Stimulated activated CD8-positive, alpha-beta memory T cell treated with anti-CD3 and anti-CD28 coated beads, Interleukin-7, amount 100 ng/mL, for 1 hour (primary cell): ENCODE measurements at places on chromosomes 4 and X.

DNA sequence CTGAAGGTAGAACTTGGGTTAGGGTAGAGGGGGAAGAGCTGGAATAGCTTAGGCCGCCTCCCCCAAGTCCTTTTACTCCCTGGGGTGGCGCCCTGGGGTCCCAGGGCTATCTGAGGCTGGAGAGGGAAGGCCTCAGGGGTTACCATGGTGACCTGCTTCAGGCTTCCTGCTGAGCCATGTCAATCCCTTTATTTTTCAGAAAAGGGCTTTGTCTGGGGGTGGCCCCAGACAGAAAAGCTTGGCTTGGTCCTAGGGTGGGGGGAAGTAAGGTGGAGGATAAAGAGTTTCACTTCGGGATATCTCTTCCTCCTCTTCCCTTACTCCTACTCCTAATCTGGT is 6.3 kb downstream of the EFNB1 start:
- no peak for DNase-seq

DNA sequence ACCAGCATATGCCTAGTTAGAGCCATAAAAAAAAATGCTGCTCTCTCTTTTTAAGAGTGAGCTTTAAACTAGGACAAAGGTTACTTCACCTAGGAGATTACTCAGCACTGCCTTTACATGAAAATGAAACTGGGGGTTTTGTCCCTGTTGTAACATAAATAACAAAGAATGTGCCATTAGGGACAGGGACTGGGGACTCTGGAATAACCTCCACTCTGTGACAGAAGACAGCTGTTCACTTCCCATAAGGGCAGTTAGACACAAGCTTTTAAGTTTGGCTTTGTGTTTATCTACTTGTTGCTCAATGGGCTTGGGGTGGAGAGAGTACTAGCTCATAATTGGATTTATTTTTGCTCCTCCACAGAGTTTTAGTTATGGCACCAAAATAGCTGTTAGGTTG is 11.9 kb downstream of the ENPEP start:
- DNase-seq = no peak

GRCh38 chr4:26764231-26764630 is 96.4 kb upstream of the STIM2 start:
- DNase-seq = no peak

GRCh38 chr4:76518241-76518640 is 83.2 kb downstream of the SHROOM3 start:
- DNase-seq = no peak

DNA sequence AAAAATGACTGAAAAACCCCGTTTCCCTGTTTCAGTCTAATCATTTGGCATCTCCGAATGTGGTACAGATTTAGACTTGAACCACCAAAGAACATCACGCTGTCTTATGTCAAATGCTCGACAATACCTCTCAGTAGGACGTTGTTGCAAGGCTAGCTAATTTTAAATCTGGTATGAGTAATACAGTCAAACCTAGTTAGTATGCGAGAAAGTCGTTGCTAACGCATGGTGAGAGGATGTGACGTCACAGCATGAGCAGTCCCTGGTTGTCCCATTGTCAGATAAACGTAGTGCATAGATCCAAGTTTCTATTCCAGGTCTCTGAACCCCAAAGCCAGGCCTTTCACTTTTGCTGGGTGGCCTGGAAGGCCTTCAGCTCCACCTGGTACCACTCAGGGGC is 44.7 kb downstream of the SETD7 start:
- DNase-seq = no peak

GRCh38 chr4:26503427-26503826 is 13.1 kb upstream of the CCKAR start:
- no peak for DNase-seq

GRCh38 chrX:84078991-84079390 is 109.0 kb downstream of the RPS6KA6 start:
- no peak for DNase-seq

- no peak for DNase-seq
These were observed 57.6 kb downstream of the CCDC160 start for GRCh38 chrX:134294548-134294947.

DNA sequence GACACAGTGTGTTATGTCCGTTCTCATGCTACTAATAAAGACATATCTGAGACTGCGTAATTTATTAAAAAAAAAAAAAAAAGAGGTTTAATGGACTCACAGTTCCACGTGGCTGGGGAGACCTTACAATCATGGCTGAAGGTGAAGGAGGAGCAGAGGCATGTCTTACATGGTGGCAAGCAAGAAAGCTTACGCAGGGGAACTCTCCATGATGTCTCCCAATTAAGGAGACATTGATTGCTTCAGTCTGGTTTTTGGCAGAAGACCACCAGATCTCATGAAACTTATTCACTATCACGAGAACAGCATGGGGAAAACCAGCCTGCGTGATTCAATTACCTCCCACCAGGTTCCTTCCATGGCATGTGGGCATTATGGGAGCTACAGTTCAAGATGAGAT is 221.8 kb downstream of the ASMT start:
- DNase-seq = no peak

- DNase-seq = no peak
These were observed 74.6 kb downstream of the LEF1 start for GRCh38 chr4:108094131-108094530.

DNA sequence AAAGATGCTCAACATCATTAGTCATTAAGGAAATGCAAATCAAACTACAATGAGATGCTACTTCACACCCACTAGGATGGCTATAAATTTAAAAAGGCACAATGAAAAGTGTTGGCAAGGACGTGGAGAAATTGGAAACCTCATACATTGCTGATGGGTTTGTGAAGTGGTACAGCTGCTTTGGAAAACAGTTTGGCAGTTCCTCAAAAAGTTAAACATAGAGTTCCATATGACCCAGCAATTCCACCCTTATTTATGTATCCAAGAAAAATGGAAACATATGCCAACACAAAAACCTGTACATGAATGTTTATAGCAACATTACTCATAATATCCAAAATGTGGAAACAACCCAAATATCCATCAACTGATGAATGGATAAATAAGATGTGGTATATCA is 101.3 kb upstream of the MAGEB10 start:
- no peak for DNase-seq

DNA sequence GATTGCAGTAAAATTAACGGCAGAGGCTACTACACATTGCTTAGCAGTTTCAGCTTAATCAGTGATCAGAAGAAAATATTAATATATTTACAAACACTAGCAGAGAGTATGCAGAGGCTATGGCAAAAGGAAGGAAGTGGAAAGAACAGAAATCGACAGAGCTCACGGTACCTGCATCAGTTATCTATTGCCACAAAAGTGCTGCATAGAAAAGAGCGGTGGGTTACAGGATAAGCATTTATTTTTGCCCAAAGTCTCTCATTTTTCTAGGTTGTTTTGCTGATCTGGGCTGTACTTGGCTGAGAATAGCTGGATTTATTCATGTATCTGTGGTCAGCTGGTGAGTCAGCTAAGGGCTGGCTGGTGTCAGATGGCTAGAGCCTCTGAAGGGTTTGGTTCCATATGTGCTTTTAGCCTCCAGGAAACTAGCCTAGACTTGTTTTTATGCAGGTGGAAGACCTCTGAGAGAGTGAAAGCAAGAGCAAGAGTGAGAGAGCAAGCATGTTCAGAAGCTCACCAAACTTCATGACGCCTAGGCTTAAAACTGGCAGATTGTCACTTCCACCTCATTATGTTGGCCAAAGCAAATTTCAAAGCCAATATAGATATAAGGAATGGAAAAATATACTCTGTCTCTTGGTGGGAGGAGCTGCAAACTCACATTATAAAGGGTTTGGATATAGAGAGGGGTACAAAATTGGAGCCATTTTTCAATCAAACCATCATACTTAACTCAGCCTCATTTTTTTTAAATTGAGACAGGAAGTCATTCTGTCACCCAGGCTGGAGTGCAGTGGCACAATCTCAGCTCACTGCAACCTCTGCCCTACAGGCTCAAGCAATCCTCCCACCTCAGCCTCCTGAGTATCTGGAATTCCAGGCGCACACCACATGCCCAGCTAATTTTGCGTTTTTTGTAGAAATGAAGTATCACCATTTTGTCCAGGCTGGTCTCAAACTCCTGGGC is 153.2 kb upstream of the RPL34 start:
- no peak for DNase-seq

- no peak for DNase-seq
These were observed 114.5 kb downstream of the LARP7 start for GRCh38 chr4:112751447-112751846.

DNA sequence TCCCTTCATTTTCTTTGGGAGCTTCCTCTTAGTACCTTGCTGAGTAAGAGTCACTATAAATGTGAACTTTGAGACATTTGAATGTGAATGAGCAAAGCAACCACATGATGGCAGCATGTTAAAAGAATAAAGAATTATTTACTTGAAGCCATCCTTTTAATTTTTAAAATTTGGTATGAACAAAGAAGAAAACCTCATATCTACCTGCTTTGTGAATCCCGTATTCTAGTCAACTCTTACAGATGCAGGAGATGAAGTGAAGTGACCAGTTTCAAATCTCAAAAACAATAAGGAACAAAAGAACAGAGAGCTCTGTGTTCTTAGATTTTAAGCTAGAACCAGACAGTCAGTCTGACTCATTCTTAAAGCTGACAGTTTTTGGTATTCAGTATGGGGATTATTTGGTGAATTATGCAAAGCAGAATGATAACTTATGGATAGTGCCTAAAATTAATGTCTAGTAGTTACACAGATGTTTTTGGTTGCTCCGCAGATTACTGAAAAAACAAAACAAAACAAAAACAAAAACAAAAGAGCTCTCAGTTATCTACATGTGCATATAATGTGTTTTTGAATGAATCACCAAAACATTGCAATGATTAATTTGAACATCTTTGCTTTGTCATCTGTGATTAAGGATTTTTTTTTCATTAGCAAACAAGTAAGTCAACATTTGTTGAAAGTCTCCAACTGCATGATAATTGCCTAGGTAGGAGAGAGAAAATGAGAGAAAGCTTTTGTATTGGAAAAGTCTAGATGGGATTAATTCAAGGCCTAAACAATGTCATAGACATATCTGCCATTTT is 48.2 kb upstream of the H2AZ1 start:
- DNase-seq = no peak

DNA sequence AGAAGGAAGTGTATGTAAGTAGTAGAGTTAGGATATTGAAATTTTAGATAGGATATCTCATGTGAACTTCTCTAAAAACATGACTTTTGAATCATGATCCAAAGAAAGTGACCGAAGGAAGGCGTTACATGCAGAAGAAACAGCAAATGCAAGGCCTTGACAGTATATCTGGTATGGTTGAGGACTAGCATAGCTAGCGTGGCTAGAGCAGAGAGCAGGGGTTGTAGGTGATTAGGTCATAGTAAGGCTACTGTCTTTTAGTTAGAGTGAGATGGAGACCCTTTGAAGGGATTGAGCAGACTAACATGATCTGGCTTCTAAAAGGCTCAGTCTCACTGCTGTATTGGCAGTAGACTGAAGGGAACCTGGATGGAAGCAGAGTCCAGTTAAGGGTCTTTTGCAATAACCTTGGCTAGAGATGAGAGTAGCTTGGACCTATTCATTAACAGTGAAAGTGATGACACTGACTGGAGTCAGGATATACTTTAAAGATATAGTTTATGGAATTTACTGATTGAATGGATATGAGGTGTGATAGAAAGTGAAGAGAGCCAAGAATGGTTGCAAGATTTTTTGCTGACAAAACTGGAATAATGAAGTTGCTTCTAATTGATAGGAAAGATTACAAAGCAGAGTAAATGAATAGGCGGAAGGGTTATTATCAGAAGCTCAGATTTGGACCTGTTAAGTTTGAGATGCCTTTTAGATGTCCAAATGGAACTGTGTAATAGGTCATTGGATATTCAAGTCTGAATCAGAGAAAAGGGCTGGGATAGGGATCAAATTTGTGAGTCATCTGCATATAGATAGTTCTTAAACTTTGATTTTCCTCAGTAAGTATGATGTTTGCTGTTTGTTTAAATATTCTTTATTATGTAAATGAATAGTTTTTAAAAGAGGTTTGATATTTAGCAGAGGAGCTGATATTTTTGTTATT is 59.8 kb downstream of the MRPL1 start:
- DNase-seq = no peak

DNA sequence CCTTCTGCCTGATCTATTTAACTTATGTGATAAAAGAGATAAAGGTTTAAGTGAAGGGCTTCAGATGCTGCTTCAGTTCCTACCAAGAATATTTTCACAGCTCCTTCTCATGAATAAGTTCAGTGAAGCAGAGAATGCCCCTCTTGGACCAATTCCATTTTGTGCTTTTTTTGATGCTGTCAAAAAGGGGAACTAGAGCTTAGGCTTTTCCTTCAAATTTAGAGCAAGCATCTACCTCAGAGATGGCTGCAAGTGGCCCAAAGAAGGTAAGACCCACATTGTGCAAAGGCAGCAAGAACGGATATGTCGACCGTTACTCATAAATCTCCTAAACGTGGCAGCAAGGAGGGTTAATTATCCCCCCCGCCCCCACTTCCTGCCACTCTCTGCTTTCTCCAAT is 4.5 kb downstream of the CHRDL1 start:
- DNase-seq = no peak

DNA sequence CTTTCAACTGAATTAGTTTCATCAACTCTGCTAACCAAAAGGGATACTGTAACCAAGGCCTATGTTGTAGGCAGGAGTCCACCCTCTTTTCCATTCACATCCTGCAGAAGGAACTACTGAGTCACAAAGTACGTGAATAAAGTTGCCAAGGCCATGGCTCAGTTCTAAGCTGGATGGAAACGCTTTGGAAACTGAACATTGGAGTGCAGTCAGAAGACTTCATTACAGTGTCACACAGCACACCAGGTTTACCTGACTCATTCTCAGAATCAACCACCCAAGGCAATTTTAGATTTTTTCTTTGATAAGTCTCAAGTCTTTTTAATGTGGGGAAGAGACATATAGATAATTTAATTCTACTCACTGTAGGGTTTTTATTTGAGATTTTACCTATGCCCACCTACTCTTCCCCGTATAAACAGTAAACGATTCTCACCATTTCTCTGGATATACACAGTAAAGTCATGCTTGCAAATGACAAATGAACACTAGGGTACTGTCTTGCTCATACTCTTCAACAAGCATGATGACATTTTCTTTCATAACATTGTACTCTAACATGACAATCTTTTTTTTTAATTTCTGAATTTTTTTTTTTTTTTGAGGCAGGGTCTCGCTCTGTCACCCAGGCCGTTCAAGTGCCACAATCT is 58.9 kb upstream of the RBM47 start:
- no peak for DNase-seq

DNA sequence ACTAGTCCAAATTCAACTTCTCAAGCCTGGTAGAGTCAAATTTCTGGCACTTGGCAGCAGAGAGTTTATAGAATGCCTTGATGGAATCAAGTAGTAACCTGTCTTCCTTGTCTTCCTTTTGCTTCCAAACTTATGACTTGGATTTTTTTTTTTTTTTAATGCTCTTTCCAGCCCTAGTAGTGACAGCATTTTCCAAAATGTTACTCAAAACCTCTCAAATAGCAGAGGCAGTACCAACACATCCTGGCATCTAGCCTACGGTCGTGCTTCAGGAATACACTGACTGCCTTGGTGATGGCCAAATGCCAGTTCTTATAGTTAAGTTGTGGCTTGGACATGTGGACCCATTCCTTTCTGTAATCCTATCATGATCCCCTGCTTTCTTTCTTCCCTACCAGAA is 46.0 kb downstream of the GALNT7 start:
- DNase-seq = no peak
